NCI-H510A treated with DMSO at 0.1 percent for 48 hours (cell line): ENCODE measurements at places on chromosomes 4 and X.

- no peak for DNase-seq
These were observed 112.1 kb downstream of the NR3C2 start for GRCh38 chr4:148330161-148330560.

- DNase-seq: no peak
These were observed 2.6 kb upstream of the SLC6A8 start for GRCh38 chrX:153685156-153685536.

DNA sequence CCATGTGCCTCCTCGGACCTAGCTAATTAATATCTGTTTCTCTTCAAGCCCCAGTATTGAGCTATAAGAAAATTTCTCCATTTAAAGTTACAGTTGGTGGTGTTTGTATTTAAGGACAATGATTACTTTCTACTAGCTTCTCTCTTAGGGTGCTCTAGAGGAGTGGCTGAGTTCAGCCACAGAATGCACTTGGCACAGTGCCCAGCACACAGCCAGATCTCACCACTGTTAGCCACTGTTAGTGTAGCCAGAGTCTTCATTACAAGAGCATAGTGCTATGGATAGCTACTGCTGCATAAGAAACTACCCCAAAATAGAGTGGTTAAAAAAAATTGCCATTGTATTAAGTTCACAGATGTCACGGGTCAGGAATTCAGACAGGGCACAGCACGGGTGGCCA, 421.3 kb downstream of the BCOR start:
- no peak for DNase-seq

DNA sequence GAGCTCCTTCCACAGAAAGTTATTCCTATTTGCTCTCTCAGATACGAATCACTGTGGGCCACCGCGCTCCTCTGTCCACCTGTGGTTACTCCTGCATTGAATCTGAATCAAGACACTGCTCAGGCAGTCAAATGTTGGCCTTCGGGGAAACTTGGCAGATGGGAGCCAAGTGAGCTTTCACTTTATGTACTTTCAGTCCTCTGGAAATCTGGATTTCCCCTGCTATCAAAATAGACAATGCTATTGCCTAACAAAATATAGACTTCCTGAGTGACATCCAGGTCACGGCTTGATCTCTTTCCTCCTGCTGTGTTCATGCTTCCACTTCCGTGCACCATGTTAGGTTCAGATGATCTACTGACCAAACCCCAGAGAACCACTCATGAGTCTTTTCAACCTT, 43.8 kb downstream of the FHL1 start:
- DNase-seq: no peak

- DNase-seq: no peak
These were observed 40.0 kb downstream of the VGLL1 start for GRCh38 chrX:136572030-136572429.
